ENCODE measurements at places on chromosomes 5 and 9.

DNA sequence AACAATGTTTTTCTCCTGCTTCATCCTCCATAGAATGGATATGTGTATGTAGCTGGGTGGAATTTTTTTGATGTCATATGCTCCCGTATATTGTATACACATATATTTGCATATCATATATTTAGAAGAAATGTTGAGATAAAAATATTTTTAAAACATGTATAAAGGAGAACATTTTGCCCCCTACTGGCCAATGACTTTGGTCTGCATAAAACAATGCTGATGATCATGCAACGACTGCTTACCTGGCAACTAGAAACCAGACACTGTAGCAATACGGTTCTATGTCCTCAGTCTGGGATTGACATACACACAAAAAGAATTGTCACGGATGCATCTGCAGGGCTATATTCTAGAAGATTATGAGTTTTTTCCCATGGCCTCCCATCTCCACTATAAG, 503.6 kb downstream of the ELAVL2 start:
- DNase-seq: no peak

- no peak for DNase-seq
Measured at GRCh38 chr5:111935835-111936234, 178.8 kb upstream of the NREP start.

- DNase-seq: no peak
Measured at GRCh38 chr5:52356311-52356918, 431.3 kb upstream of the ITGA1 start.

DNA sequence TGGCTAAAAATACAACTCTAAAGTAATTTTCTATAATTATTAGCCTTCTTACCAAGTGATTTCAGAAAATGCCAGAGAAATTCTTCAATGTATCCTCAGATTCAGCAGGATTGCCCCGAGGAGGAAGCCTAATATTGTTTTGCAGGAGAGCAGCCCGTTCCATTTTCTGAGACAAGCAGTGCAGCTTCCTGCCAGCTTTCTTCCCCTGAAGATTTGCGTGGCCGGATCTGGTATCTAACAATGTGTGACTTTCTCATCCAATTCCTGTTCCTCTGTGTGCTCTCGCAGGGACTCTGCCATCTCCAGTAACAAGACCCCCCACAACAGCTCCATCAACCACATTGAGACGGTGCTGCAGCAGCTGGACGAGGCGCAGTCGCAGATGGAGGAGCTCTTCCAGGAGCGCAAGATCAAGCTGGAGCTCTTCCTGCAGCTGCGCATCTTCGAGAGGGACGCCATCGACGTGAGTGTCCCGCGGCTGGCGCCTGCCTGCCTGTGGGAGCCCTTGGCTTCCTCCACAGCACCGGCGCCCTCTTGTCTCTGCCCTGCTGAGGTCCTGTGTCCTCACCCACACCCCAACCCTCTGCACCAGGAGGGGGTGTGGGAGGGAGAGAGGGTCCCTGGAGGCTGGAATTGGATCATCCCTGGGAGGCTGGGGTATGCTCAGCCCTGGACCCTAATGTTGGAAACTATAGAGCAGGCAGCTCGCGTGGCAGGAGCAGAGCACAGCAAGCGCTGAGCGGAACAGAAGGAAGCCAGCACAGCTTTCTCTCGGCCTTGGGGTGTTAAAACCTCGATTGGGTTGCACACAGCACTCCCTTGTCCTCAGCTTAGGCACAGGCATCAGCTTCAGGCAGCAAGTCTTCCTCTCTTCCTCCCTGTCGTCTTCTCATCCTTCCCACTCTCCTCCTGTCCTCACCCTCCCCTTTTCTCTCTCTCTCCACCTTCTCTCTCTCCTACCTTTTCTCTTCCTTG, 216.2 kb downstream of the TRIO start:
- no peak for DNase-seq

DNA sequence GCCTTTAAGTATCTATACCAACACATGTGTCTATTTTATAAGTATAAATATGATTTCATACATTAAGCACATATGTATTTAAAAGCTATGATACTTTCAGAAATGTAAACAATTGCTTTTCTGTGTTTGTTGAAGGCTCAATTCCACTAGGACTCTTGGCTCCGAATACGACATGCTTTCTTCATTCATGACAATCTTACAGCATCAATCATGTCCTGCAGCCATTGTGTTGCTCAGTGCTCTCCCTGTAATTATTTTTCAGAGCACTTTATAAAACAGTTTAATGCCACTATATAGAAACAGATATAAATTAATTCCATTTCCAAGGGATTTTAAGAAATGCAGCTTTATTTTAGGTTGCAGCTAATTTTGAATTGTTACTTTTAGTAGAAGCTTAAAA, 167.3 kb downstream of the TAF11L14 start:
- DNase-seq: no peak

DNA sequence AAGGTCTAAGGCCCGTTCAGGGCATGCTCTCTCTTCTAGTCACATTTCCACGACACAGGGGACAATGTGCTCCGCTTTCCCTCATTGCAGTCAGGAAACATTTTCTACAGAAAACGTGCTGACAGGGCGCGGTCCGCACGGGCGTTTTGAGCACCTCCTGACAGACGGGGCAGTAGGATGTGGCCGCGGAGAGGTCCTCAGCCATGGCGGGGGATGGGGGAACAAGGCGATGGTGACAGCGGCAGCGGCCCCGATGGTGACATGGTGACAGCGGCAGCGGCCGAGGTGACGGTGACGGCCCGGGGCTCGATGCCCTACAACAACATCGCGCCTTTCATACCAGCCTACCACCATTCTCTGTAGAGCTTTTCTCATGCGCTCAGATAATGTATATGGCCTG, 4.1 kb downstream of the PLPP1 start:
- DNase-seq: no peak

DNA sequence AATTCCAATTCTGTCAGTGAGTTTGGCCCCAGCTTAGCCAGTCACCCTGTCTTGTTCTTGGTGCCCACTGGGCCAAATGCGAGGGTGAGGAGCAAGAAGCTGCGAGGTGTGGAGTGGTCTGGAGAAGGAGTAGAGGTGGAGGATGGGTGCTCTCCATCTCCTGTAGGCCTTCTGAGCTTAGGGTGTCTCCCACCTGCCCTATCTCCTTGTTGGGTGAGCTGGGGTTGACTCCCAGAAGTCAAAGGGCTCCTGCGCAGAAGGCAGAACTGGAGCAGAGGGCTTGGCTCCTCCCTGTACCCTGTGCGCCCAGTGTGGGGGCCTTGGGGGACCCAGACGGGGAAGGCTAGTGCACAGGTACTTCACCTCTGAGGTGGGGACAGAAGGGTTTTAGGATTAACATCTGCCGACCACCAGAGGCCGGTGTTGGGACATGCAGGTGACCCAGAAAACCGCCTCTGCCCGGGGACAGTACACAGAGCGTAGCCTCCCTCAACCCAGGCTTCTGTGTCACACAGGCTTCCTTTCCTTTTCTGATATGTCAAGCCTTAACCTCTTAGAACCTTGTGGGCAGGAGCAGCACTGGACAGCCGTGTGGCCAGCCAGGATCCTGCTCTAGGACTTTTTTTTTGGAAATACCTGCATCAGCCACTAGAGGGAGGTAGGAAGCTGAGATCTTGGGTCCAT, 16.9 kb downstream of the IL5 start:
- DNase-seq: peak; percentile 49

DNA sequence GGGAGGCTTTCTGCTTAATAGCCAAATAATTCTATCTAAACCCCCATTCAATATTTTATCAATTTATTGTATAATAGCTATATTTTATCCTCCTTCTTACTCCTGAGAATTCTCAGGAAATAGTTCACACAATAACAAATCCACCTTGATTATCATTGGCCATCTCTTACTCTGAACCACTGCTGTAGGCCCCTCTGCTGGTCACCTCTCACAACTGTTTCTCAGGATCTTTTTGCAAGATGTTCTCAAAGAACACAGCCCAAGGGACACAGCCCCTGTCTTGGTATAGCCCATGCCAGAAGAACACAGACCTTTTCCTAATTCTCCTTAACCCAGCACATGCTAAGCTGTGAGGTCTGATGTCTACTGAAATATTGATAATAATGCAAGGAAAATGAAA, 74.9 kb upstream of the HTR4 start:
- DNase-seq: no peak

- no peak for DNase-seq
Measured at GRCh38 chr9:99054581-99054980, 50.3 kb upstream of the TGFBR1 start.

- no peak for DNase-seq
Measured at GRCh38 chr5:1065891-1066650, 45.8 kb downstream of the SLC12A7 start.

DNA sequence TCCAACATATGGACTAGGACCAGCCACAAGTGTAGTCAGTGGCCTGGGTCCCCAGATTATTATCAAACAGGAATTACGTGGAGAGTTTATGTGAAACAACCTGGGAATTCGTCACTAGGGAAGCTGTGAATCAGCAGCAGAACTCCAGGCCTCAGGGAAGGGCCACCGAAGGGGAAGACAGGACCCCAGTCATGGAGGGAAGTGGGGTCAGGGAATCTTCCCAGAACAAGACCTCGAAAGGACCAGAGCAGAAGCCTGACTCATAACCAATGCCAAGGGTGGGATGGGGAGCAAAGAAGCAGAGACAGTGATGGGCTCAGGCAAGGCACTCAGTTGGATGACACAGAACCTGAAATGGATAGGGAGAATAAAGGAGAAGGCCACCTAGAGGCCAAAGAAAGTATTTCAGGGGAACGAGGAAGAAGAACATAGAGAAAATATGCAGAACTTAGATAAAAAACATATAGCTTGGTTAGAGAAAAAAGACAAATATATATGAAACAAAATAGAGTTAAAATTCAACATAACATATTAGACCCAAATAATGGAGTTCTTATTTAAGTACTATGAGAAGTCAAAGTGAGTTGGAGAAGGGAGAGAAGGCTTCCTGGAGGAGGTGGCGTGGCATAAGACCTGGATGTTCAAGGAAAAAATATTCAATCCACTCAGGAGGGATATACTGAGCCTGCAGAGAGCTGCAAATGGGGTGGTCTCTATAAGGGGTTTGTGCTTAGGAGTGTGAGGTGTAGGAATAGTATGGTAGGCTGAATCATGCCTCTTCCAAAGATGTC, 66.7 kb upstream of the CAST start:
- peak; percentile 22 for DNase-seq

- no peak for DNase-seq
Measured at GRCh38 chr5:75721573-75721972, 4.3 kb upstream of the POC5 start.

DNA sequence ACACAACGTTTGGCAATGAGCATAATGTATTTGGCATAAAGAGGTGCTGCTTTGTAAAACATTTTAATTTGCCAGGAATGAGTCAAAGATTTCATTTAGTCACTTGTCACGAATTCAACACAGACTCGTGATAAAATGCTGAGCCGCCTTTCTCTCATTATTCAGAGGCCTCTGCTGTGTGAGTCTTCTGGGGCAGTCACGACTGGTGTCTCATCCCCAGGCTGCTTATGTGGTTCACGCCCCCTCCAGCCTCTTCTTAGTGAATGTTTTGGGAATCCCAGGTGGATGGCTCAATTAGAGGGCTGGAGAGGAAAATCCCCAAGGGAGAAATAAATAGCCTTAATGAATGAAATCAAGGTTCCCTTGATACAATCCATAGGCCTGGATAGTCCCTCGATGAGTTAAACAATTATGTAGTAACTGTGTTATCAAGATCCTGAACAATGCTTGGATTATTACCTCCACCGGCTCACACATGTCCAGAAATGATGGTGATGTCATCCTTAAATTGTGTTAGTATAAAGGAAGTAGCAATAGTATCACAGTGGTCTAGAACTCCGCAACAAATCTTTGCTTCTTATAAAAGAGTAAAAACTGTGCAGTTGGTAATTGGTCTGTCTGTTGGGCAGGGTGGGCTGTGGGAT, 192.1 kb upstream of the ADAMTS16 start:
- no peak for DNase-seq

GRCh38 chr9:97388721-97389238, 23.1 kb upstream of the TDRD7 start:
- peak; percentile 23 for DNase-seq

- no peak for DNase-seq
Measured at GRCh38 chr9:103839197-103839596, 254.9 kb upstream of the SMC2 start.

DNA sequence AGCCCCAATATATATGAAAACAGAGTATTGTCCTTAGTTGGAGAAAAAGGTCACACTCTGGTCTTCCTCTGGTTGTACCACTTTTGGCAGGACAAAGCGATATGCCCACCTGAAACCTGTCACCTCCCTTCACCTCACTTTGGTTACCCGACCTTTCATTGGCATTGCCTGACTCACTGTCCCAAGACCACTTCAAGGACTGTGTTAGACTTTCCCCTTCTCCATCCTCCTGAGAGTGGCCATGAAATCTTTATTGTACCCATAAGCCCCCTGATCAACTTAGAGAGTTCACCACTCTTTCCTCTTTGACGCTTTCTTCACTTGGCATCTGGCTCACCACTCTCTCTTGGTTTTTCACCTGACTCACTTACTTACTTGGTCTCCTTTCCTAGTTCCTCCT, 32.4 kb upstream of the AP3B1 start:
- no peak for DNase-seq

DNA sequence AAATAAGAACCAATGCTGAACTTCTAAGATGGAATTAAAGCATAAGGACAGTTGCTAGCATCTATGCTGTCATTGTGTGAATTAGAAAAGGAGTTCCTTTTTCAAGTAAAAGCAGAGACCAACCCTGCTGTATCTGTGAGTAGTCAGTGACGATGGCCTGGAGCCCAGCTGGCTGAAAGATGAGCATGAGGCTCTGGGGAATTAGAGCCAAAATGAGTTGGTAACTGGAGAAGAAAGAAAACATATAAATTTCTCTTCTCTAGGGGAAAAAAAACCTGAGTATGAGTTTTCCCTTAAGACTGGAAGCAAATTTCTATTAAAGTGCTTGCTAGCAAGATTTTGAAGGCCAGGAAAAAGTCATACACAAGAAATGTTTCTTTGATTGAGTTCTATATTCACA, 1.6 kb upstream of the SPZ1 start:
- no peak for DNase-seq

DNA sequence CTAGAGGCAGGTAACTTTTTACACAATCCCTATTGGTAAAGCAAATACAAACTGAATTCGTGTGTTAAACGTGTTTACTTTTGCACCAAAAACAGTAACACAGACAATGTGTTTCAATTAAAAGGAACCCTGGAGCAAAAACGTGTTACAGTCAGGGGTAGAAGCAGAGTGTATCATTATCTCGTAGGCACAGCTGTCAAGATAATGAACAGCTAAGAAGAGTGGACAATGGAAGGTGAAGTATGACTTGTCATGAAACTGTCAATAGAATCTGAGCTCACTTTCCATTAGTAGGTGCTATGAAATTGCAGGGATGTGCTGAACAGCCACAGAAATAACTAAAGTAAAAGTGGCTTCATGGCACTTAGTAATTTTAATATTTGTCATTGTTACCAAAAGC, 1229.8 kb upstream of the WWC1 start:
- DNase-seq: no peak

All from stimulated activated CD4-positive, alpha-beta T cell treated with anti-CD3 and anti-CD28 coated beads, Interleukin-4, amount 100 ng/mL, for 24 hours (primary cell).